NCI-H345 (cell line): ENCODE measurements at places on chromosomes 3 and 15.

DNA sequence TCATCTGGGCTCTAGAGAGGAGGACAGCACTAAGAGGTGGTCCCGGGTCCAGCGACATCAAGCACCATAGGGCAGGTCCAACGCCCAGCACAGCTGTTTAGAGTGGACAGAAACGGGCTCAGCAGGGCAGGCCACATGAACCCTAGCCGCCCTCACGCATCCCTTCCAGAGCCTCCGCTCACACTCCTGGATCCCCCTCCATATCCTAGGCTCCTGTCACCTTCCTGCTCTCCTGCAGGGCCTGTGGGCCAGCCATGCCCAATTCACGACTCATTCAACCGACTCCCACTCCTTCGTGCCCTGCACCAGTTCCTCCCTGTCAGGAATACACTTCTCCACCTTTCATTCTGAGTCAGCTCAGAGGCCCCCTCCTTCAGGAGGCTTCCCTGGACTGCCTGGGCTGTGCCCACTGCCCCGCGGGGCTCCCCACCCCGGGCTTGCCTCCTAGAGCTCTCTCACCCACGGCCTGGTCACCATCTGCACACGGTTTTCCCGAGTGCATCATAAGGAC, 90.2 kb downstream of the LINGO1 start:
- no peak for DNase-seq

DNA sequence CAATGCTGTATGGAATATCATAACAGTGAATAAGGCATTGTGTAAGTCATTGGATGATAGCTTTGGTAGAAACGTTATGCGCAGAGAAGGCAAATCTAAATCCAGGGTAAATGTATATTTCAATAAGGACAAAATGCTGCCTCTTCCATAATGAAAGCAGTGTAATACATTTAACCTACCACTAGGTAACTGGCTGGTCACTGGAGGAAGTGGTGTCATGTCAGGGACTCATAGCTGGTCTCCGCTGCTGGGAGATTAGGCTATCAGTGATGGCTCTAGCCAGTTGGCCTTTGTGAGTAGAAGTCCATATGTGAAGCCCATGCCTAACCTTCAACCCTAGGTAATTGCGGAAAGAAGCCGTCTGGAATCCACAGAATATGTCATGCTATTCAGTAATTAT, 140.9 kb downstream of the NLGN1 start:
- no peak for DNase-seq

DNA sequence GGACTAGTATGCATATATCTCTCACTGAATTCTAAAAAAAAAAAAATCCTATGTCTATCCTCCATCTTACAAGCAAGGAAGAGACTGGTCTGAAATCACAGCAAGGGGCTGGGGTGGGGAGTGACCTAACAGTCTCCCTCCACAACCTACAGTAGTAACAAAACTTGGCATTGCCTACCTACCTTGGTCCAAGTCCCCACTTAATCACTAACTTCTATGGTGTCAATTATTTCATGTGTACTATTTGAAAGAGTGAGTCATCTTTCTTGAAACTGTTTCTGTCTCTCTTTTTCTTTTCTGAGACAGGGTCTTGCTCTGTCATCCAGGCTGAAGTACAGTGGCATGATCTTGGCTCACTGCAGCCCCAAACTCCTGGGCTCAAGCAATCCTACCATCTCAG, 36.8 kb downstream of the CHAC1 start:
- DNase-seq = no peak

DNA sequence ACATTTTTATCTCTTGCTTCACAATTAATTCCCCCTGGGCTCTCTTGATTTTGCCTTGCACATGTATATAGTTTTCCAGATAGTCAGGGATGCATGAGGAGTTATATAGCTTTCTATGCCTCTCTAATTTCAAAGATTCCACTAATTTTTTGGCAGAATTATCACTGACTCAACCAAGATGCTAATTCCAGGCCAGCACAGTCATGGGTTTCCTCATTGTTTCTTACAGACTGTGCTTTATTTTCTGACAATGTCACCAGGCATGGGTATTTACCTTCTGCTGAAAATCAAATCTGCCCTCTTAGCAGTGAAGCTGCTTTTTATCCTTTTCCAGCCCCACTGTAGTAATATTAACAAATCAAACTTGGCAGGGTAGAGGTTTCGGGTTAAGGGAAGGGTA, 1520.6 kb upstream of the CADM2 start:
- DNase-seq = no peak

GRCh38 chr15:66767240-66767659, 65.2 kb downstream of the SMAD6 start:
- DNase-seq = no peak

DNA sequence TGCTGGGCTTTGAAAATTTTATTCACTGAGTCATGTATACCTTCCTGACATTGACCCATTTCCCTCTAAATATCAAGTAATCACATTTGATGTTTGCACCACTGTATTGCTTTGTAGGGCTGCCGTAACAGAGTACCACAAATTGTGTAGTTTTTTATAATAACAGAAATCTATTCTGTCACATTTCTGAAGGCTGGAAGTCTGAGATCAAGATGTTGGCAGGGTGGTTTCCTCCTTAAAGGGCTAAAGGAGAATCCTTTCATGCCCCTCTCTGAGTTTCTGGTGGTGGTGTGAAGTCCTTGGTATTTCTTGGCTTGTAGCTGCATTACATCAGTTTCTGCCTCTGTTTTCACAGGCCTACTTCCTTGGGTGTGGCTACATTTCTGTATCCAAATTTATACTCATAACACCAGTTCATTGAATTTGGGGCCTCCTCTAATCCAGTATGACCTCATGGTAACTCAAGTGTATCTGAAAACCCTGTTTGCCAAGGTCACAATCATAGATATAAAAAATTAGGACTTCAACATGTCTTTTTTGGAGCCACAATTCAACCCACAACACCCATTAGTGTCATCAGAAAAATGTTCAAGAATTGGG, 29.1 kb upstream of the ST6GAL1 start:
- no peak for DNase-seq

DNA sequence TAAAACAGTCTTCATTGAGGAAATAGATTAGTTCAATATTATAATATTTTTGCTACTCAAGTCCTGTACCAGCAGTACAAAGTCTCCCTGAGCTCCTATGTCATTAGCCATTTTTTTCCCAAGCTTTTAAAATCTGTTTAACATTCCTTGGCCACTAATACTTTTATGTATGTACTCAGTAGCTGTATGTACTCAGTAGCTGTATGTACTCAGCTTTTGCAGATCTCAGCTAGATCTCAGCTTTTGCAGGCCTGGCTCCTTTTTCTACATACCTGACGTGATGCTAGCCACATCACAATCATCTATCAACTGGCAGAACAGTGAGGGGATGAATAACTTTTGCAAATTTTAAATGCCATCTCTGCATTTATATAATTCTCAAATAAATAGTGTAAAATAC, 13.8 kb downstream of the SLC9C1 start:
- no peak for DNase-seq

DNA sequence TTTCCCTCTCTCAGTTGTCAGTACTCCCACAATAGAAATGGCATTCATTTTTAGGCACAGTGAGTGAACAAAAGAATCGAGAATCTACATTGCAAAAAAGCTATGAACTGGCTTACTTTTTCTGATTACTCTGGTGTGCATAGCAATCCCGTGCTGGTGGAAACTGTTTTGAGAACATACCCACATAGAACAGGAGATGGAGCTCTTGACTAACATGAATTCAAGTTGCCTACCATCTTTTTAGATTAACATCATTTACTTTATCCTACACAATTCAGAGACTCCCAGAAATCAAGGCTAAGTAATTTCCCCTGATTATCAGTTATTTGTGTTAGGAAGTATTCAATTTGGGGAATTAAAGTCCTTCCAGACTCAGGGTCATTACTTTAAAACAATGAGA, 326.6 kb downstream of the ARPP21 start:
- DNase-seq = peak; percentile 21

DNA sequence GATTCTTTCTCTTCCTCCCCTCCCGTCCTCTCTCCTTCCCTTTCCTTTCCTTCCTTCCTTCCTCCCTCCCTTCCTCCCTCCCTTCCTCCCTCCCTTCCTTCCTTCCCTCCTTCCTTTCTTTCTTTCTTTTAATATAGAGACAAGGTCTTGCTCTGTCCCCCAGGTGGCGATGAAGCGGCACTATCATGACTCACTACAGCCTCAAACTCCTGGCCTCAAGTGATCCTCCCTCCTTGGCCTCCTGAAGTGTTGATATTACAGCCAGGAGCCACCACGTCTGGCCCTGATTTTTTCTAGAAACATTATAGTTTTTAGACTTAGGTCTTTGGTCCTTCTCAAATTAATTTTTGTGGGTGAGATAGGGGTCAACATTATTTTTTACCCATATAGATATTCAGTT, 15.5 kb downstream of the GRM2 start:
- no peak for DNase-seq

- DNase-seq = no peak
Measured at GRCh38 chr3:43709022-43709421, 18.3 kb downstream of the ABHD5 start.

DNA sequence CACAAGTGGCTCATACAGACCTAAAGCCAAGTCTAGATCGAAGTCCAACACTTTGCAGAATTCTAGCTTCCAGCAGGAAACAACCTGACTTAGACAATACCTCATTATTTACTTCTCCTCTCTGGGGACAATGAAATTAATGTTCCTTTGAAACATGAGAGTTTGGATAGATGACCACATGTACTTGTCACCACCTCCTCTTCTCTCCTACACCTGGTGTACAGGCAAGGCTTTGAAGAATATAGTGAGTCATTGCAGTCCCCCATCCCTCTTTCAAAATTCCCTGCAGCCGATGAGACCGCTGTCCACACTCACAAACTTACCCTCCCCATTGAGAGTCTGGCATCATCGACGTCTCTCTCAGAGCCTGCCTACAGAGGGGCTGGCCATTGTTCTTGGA, 189.0 kb upstream of the HES1 start:
- peak; percentile 95 for DNase-seq

DNA sequence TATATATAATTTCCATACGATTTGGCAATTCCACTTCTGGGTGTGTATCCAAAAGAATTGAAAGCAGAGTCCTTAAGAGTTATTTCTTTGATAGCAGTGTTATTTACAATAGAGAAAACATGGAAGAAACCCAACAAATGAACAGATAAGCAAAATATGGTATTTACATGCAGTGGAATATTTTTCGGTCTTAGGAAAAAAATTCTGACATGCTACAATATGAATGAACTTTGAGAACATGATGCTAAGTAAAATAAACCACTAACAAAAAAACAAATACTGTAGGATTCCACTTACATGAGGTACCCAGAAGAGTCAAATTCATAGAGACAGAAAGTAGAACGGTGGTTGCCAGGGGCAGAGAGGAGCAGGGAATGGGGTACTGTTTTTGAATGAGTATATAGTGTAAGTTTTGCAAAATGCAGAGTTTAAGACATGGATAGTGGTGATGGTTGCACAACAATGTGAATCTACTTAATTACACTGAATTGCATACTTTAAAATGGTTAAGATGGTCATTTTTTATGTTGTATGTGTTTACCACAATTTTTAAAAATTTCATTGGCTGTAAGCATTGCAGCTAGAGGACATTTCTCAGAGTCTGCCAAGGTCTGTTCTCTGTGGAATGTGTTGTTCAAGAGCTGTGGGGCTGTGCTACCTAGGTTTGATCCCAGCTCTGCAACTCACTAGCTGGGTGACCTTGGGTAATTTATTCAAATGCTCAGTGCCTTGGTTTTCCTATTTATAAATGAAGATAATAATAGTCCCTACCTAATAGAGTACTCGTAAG, 122.1 kb downstream of the MEX3B start:
- DNase-seq = no peak

DNA sequence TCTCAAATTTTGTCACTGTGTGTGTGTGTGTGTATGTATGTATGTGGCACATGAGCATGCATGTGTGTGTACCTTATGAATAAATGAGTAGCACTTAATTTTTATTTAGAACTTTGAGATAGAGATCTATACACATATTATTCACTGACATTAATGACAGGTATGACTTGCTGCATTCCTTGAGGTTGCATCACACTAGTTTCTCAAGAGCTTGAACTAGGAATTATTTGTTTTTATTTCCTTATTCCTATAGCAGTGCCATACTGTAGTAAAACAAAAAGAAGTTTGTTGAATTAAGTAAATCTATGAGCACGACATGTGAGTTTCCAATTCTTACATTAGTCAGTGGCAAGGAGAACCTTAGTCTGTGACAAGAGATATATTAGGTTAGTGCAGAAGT, 943.9 kb downstream of the ROBO1 start:
- no peak for DNase-seq

GRCh38 chr15:77939851-77940250, 137.7 kb downstream of the TBC1D2B start:
- no peak for DNase-seq
